ENCODE measurements at places on chromosomes 1 and 21.

DNA sequence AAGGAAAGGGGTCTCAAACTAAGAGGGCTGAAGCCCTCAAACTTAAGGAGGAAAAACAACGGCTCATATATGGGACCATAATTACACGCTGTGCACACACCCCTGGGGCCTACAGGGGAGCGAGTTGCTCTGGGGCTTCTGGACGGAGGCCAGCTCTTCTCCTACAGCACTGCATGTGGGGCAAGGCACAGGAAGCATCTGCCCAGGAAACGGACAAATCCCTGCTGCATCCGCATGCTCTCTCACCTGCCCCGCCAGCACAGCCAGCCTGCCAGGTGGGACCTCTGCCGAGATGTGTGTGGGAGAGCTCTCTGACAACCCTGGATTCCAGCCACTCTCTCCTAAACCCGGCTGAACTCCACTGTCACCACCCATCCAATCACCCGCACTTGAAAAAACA, 54.1 kb downstream of the MRPL37 start:
- no peak for DNase-seq

DNA sequence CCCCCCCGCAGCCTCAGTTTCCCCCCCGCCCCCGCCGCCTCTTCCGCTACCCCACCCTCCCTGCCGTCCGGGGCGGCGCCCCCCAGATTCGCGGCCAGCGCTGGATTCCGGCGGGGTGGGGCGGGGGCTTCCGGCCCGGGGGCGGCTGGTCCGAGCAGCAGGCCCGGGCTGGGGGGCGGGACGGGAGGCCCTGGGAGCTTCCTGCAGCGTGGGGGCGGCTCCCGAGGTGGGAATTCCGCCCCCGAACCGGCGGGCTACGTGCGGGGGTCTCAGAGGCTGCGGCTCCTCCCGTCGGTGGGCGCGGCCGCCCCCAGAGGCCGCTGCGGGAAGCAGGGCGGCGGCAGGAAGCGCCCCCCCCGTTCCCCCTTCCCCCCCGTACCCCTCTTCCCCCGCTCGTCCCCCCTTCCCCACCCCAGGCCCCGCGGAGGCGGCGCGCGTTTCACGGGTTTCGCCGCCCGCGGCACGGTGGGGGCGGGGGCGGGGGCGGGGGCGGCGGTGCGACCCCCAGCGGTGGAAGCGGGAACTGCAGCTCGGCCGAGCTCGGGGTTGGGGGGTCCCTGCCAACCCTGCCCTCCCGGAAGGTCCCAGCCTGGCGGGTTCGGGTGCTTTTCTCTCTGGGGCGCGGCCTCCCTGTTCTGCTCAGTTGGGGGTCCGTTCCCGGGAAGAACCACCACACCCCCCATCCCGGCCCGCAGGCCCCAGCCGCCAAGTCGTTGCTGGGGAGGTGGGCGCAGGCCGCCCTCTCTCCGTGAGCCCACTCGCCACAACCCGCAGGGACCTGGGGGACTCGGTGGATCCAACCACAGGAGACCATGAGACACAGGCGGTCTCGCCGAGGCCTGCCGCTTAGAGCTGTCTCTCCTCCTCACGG, 76.3 kb downstream of the MORN1 start:
- DNase-seq, result peak; percentile 68

DNA sequence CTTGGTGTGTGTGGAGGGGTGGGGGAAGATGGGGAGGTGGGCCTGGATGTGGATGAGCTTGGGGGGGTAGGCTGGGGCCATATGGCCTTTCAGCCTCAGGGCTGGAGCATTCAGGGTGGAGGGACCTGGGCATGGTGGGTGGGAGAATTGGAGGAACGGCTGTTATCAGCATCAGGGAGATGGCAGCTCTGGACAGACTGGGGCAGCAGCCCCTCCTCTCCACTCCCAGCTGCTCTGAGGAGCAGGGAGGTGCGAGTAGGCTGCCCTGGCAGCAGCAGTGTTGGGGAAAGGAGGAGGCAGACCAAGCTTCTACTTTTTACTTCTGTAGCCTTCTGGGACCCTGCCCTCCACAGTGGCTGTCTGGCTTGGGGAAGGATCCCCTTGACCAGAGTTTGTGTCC, 10.2 kb downstream of the PPFIA4 start:
- no peak for DNase-seq

DNA sequence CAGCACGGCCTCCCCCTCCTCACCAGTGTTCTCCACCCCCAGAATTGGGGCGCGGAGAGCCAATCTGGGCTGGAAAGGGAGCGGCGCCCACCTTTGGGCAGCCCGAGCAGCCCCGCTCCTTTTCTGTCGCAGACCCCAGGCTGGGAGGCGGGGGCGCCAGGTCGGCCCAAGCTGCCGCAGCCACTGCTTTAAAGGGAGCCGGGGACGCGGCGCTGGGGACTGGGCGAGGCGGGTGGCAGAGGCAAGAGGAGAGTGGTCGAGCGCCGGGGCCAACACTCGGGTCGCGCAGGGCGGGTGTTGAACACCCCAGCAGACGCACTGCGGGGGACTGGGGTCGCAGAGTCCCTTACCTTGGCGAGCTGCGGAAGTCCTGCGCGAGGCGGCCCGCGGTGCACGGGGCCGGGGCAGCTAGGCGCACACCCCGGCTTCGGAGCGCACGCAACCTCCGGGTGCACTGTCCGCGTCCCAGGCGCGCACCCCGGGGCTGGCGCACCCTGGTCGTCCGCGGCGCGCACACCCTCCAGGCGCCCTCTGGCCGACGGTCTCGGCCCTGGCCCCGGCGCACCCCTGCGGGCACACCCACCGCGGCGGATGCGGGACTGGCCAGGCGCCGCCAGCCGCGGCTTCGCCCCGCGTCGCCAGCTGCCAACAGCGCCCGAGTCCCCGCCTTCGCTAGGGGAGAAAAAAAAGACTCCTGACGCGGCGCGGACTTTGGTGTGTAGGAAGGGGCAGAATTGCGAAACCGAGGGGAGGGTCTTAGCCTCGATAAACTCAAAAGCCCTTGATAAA, at the start of gene KANK4:
KANK4 (minus strand) TSS at position 679 of the 789 bp plus-strand sequence. CDS start 37,870 bp downstream, outside the sequence.
- DNase-seq, result no peak

- DNase-seq, result peak; percentile 24
Observed at GRCh38 chr1:53585129-53585528, 125.9 kb downstream of the DMRTB1 start.

- DNase-seq, result no peak
Observed at GRCh38 chr1:19773485-19773884, 26.2 kb downstream of the TMCO4 start.

GRCh38 chr1:176193023-176193422, 14.1 kb downstream of the COP1 start:
- DNase-seq, result no peak

DNA sequence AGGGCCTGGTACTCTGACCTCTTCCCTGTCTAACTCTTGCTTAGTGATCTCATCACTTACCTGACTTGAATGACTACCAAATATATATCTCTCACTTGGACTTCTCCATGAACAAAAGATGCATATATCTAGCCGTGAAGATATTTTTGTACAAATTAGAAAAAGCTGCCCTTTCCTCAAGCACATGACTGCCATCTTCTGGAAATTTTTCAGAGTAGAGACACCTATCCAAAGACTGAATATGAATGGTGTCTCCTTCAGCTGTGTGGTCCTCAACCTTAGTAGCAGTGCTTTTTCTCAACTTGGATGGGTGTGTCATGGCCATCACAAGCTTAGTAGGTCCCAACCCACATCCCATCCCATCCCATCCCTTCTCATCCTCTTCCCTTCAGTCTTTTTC, 142.3 kb downstream of the DNM3 start:
- DNase-seq, result peak; percentile 19

GRCh38 chr1:20964540-20965484, 177.7 kb upstream of the HP1BP3 start:
- DNase-seq, result no peak

DNA sequence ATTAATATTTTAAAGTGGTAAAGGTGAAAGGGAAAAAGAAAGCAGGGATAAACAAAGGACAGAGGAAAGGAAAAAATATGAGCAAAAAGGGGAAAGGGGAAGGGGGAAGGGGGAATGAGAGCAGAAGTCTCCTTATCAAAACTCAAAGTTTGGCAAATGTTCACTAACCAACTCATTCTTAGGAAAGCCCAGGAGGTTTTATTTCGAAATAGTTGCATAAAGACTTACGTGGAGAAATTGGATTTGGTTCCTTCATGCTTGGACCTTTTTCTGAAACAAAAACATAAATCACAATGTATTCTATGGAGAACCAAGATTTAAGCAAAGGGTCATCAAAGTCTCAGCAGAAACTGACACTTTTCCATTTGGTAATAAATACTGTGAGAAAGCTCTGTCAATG, 188.1 kb downstream of the TGFBR3 start:
- no peak for DNase-seq

DNA sequence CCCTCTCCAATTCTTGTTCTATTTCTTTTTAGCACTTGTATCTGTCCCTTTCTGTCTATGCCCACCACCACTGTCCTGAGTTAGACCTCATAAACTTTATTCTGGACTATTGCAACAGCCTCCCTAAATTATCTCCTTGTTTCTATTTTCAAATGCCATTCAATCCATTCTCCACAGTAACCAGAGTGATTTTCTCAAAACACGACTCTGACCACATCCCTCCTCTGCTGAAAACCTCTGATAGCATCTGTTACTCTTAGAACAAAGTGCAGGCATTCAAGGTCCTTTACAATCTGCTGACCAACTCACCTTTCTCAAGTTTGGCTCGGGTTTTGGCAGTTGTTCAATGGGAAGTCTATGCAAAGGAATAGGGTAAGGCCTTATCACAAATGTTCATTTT, 22.8 kb upstream of the GPX7 start:
- DNase-seq, result no peak

GRCh38 chr21:40177979-40178378, 310.7 kb downstream of the PCP4 start:
- DNase-seq, result no peak

DNA sequence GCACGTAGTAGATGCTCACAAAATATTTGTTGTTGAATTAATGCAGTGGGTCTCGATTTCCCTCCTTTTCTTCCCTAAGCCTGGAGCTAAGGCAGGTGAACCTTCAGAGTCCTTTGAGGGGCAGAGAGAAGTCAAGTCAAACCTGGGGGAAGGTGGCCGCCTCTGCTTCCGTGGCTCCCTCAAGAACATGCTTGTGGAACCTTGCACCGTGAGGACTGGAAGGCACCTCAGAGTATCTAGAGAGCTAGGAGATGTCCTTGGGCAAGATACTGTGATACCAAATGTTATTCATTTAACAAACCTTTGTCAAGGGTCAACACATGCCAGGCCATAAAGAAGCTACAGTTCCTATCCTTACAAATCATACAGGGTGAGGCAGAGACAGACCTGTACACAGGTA, 38.3 kb downstream of the GPA33 start:
- no peak for DNase-seq

- DNase-seq, result peak; percentile 42
Observed at GRCh38 chr21:45136927-45137611, 62.7 kb downstream of the ADARB1 start.

GRCh38 chr1:24939040-24939674, 9.1 kb upstream of the RUNX3 start:
- DNase-seq, result no peak

GRCh38 chr1:222931023-222931422, 116.2 kb downstream of the DISP1 start:
- DNase-seq, result no peak

GRCh38 chr21:33478935-33479678, 667 bp downstream of the TMEM50B start:
- DNase-seq, result peak; percentile 33

DNA sequence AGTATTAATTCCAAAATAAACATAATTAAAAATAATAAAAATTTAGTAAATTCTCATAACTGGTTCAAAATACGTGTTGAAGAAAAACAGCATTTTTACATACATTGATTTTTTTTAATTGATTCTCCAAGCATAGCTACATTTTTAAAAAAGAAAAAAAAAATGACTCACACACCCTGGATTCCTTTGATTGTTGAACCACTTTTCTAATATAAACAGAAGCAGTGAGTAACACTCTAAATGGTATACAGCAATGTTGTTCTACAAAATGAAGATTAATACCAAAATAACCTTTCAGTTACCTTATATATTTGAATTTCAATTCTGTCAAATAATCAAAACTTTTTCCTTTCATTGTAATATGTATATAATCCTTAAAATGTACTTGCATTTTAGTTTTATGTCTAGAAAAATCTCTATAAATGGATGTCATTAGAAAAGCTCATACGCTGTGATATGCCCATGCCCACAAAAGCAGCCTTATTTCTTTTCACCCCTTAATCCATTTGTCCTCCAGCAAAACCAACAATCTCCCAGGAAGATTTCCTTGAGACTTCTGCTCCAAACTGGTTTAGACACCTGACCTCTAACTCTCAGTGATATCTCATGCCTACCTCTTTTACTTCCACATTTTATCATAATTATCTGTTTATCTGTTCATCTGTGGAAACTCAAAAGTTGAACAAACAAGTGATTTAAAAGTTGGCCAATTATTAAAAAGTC, 246.4 kb upstream of the NR5A2 start:
- DNase-seq, result no peak

DNA sequence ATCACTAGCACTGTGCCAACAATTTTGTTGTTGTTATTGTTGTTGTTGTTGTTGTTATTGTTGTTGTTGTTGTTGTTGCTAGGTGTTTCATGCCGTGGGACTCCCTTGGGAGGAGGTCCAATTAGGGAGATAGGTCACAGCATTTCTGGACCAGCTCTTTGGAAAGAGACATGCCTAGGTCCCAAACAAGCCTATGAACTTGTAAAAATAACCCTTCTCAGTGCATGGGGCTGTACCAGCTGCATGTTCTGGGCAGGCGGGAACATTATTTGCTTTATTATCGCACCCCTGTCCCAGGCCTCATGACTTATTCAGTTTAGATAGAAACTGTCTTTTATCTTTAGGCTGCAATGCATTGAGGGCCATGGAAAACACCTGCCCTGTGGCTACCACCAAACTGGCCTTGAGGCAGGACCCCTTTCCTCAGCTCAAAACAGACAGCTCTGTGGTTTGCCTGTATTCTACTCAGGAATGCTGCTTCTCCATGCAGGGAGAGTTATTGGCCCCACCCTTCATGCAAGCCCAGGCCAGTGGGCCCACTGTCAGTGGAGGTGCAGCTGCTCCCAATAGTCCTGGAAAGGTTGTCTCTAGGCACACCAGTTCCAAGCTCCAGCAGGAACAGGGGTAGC, 386.5 kb upstream of the BRINP3 start:
- no peak for DNase-seq

GRCh38 chr1:29985606-29985945, 737.8 kb downstream of the MATN1 start:
- no peak for DNase-seq
